ENCODE measurements at places on chromosomes 4 and X.
A peak's percentile ranks its signal among the peaks of the same experiment; 100 is the strongest.

DNA sequence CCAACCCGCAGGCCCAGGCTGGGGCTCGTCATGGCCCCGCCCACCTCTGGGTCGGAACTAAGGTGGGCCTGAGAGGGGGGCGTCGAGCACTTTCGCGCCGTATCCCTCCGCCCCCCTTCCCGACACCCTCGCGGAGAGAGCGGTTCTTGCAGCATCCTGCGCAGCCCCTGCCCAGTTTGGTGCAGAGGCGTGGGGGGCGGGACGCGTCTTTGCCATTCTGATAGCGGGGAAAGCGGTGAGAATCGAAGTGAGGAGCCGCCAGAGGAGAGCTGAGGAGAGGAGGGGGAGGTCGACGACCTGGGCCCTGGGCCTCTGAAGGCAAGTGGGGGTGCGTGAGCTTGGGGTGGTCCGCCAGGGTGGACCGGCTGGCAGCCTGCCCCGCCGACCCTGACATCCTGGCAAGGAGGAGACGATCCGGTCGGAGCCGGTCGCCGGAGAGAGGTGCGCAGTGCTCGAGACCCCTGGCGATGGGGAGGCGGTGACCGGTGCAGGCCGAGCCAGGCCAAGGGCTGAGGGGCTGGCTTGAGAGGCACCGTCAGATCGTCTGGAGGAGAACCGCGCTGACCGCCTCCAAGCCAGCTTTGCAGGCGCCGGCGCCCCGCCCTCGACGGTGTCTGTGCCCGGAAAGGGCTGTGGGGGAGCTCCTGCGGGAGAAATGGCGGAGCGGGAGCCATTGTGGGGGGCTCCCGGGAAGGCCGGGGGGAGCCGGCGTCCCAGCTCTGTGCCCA is 25.5 kb downstream of the GPRASP3 start:
- no peak for DNase-seq

- peak; percentile 28 for DNase-seq
Observed at GRCh38 chr4:6233929-6234328, 33.6 kb upstream of the JAKMIP1 start.

GRCh38 chr4:1604706-1605205 is 79.4 kb downstream of the FAM53A start:
- no peak for DNase-seq

GRCh38 chrX:15547356-15547755 is 46.7 kb downstream of the BMX start:
- no peak for DNase-seq

DNA sequence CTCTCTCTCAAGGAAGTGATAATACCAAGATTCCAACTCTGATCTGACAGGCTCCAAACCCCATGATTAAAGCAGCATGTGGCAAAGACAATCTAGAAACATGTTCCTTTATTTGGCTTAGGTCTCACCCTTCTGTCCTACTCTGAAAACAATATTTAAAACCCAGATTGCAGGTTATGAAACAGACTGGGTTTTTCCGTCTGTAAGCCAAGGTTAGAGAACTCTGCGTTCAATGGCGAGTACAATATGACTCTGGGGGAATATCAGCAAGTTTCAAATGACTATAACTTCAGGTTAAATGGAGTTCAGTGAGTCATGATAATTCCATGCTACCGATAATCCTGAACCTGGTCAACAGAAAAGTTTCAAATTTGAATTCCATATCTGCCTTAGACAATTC is 50.8 kb downstream of the ANAPC10 start:
- DNase-seq = no peak

- DNase-seq = peak; percentile 10
Observed at GRCh38 chrX:109485470-109486340, 3.8 kb upstream of the GUCY2F start.

DNA sequence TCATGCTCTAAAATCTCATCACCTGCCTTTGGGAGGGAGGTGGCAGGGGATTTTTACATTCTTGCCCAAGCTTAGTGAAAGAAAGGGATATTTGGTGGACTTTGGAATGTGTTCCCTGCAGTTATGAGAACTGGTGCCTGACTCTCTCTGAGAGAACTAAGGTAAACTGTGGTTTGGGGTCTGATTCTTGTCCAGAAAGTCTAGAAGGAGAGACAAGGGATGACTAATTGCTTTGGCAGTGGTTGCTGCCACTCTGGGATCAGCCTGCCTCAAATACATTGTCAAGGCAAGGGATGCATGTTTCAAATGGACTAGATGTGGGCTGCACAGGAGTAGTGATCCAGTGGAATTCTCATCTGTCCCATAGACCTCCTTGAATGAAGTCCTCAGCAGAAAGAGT is 115.2 kb downstream of the DDIT4L start:
- no peak for DNase-seq

DNA sequence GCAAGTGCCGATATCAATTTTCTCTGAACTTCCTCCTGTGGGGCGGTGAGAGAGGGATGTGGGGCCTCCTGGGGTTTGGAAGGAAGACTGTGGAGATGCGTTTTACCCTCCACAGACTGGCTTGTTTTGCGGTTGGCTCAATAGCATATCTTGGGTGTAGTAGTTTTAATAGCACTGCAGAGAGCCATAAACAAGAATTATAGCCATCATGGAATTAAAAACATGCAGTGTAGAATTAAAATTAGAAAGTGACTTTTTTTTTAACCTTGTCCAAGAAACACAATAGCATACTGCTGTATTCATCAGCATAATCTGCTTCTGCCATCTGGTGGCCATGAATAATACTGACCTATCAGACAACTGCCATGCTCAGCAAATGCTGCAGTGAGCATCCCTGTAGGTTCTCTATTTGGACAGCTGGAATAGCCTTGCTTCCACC is 47.3 kb upstream of the SCML1 start:
- DNase-seq = no peak

DNA sequence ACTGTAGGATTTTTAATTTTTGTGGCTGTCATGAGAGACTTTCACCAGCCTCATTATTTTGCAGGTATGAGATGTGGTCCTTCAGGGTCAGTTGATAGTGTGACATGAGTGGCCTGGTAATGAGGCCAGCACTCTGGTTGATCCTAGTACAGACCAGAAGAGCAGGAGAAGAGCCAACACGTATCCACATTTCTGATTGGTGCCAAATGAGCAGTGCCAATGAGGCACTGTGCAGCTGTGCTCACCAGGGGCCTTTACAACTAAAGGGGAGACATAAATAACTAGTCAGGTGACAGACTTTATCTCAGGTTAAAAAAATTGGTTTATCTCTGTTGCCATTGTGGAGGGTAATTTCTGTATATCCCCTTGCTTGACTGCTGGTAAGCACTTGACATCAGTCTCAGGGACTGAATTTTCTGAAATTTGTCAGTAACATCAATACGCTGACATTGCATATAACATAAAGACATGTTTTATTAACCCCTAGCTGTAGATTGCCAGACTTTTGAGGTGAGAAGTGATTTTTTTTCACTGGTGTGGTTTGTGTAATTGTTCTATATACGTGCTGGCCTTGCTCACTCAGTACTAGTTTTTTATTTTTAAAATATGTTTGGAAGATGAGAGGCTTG is 101.2 kb downstream of the AFF1 start:
- no peak for DNase-seq

GRCh38 chrX:434946-435345 is 48.2 kb upstream of the PPP2R3B start:
- DNase-seq = no peak

DNA sequence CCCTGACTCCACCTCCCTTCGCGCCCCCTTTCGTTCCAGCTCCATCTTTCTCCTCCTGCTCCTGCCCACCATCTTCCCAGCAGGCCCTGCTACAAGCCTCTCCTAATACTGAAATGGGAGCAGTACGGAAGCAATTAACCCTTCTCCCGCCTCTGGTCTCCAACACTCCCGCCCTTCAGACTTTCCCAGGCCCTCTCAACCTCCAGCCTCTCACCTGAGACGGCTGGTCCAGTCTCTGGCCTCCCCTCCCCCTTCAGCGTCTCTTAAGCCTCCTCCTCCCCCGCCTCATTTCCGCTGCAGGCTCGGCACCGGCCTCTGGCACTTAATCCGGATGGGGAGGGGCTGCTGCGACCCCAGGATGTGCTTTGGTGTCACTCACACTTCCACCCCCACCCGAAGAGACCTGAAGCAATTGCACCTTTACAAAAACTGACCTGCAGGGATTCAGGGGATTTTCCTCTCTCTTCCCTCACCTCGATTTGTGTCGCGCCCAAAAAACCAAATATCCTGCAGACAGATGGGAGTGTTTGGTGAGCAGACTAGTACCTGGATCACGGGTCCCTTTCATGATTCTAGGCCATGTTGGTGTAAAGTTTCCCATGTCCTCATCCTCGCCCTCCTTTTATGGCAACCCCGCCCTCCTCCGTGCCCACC is 657 bp downstream of the TCEAL8 start:
- DNase-seq = no peak

GRCh38 chr4:56156141-56156540 is 207.4 kb downstream of the CEP135 start:
- no peak for DNase-seq

GRCh38 chr4:152953514-152953913 is 17.4 kb downstream of the FHDC1 start:
- DNase-seq = no peak

GRCh38 chrX:94361241-94361640 is 687.2 kb downstream of the FAM133A start:
- DNase-seq = no peak

DNA sequence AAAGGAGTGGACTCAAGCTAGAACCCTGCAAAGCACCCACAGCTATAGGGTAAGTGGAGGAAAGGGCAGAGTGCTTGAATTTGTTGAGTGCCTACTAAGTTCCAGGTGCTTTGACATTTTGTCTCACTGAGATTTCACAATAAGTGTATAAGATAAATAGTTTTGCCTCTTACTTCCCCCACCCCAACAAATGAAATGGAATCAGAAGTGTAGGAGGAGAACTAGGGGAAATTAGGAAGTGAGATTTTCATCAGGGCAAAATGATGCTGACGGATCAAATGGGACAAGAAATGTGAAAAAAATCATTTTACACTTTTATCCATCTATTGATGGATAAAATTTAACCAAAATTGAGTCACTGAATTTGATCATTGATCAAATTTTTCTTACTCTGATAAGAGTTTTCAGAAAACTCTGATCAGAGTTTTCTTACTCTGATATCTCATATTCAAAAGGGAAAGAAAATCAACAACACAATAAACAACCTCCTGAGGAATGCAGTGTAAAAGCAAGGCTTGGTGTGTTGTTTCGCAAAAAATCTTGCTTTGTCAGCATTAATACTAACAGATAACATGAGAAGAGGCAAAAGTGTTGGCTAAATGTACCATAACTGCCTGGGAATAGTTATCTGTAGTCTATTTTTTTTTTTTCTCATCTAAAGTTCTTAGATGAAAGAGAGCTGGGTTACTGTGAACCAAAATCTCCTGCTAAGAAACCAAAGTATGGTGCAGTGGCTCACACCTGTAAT is 24.9 kb downstream of the PLAC8 start:
- no peak for DNase-seq

DNA sequence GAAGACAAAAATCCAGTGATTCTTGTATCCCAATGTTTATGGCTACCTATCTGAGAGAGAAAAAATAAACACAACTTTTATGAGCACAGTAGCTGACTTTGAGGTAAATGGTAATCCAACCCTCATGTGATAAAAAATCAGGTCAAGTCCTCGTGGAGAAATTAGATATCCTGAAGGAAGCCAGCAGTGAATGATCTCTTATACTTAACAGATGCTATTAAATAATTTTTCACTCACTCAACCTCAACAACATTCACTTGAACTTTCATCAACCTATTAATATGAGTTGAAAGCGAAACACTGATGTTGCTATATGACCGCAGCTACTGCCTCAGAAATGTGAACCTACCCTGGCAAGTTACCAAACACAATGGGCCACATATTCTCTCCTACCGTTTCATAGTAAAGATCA is 105.4 kb downstream of the GPC3 start:
- DNase-seq = no peak

DNA sequence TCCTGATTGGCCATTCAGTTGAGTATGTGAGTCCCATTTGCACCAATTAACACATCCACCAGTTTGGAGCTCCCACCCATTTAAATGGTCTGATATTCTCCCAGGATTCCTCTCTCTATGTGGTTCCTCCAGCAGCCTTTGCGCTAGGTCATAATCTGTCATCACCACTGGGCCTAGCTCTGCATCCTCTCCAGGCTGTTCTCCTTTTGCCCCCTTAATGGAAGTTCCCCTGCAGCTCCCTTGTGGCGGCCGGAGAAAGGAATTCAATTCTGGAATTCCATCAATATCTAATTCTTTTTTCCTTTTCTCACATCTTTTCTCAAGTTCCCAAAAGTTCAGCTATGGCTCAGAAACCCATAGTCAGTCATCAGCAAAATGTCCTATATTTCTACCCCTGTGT is 2184.4 kb upstream of the AGA start:
- DNase-seq = no peak

- no peak for DNase-seq
Observed at GRCh38 chr4:119615068-119615719, 13.4 kb downstream of the PDE5A start.

- DNase-seq = no peak
Observed at GRCh38 chrX:138638996-138639395, 72.5 kb downstream of the FGF13 start.

DNA sequence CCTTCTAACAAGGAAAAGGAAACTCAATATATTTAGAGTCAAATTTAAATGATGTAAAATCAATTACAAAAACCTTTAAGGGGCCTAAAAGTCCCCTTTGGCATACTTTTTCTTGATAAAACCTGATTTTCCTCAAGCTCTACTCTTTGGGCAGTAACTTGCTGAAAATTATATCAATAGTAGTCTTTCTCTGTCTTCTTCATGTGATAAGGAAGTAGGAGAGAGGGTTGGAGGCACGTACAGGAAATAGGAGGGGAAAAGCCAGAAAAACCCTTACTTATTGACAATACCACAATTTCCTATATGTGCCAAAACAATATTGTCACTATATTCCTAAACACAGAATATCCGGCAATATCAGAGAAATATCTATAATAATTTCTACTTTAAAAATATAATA is 9.6 kb downstream of the RHOH start:
- no peak for DNase-seq

DNA sequence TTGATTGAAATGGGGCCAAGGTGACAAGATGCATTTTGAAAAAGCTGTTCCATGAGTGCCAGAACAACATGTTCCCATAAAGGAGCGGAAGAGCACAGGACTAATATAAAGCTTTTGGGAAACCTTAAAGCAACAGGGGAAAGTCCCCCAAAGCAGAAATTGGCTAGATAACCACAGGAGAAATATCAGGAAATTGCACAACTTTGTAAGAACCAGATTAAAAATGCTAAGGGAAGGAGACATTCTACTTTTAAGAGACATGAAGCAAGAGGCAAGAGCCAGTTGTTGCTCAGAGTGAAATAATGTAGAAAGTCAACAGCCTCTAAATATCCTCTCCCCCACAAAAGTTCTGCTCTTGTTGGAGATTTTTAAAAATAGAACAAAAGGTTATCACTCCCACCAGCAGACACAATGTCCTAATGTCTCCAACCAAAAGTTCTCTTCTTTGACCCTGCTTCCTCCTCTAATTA is 85.2 kb upstream of the LNX1 start:
- DNase-seq = no peak

- DNase-seq = no peak
Observed at GRCh38 chr4:147847751-147848590, 116.1 kb downstream of the ARHGAP10 start.

Data from ascending aorta (tissue), 2 donors.